ENCODE measurements at places on chromosomes 2 and 18. TPM values are rescaled to one million over a fixed set of nuclear protein-coding genes. Genes with fewer than 3 reads are reported as not detected.

Gene STPG4
- total RNA-seq, result 0.72 TPM

Gene SRSF7
- 48.1 TPM for total RNA-seq

Gene DES
- total RNA-seq, result 1.2 TPM

Gene SPR
- total RNA-seq, result 17.0 TPM

Gene ITPRIPL1
- 1.4 TPM for total RNA-seq

Gene RNF125
- total RNA-seq, result 0.59 TPM

Gene CHRND
- total RNA-seq, result not detected

Gene LOXHD1
- not detected for total RNA-seq

Gene NTSR2
- not detected for total RNA-seq

Gene TMEM182
- 1.4 TPM for total RNA-seq

Gene SNTG2
- 2.1 TPM for total RNA-seq

Gene GATA6
- total RNA-seq, result 10.9 TPM

Gene EVX2
- total RNA-seq, result under 0.01 TPM

Gene SPDYA
- total RNA-seq, result 0.59 TPM

Gene SP9
- total RNA-seq, result not detected

Gene ZFP36L2
- total RNA-seq, result 14.7 TPM

Gene VSNL1
- 0.36 TPM for total RNA-seq

Gene SF3B6
- 96.6 TPM for total RNA-seq
